T-helper 9 cell (primary cell): ENCODE measurements at places on chromosomes 1 and 21.

DNA sequence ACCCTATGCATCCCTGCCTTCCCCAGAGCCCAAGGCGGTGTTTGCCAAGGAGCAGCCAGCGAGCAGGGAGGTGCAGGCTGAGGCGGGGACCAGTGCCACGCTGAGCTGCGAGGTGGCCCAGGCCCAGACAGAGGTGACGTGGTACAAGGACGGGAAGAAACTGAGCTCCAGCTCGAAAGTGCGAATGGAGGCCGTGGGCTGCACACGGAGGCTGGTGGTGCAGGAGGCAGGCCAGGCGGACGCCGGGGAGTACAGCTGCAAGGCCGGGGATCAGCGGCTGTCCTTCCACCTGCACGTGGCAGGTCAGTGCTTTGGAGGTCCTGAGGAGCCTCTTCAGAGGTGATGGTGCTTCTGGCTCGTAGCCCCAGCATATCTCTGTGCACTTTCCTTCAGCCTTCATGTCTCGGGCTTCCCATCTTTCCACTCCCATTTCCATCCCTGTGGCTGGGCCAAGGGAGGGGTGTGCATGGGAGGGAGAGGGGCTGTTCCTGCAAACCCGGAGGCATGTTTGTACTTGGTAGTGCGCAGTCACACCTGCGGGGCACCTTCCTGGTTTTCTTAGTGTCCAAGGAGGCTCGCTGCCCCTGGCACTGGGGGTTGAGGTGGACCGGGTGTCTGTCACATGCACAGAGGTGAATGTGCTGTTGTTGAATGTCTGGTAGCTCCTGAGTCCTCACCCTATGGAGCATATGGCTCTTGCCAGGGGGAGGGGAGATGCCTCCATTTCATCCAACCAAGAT lies 56.4 kb downstream of the OBSCN start:
- DNase-seq = no peak

GRCh38 chr1:90558754-90559378 lies 158.2 kb downstream of the BARHL2 start:
- no peak for DNase-seq

DNA sequence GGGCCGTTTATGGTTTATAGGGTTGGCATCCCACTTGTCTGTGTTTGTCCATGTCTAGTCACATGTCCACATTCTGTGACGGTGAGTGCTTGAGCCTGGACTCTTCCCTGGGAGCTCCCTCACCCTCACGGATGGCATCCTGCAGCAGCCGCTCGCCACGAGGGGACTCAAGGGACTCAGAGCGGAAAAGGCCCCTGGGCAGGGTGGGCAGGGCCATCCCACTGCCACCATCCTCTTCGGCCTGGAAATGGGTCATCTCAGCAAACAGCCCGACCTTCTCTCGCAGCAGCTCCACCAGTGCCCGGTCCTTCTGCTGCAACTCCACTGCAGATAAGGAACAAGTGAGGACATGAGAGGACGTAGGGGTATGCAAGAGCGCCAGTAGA lies 11.1 kb downstream of the RXFP4 start:
- DNase-seq = no peak

- no peak for DNase-seq
Observed at GRCh38 chr1:234536741-234537140, 57.8 kb upstream of the TARBP1 start.

GRCh38 chr1:227447531-227447990 lies 115.8 kb upstream of the ZNF678 start:
- no peak for DNase-seq

GRCh38 chr1:154975409-154976059 lies 1.1 kb downstream of the CKS1B start:
- peak; percentile 38 for DNase-seq

GRCh38 chr1:182520736-182521135 lies 68.3 kb downstream of the RNASEL start:
- no peak for DNase-seq
